ENCODE measurements at places on chromosomes 11 and 22.

DNA sequence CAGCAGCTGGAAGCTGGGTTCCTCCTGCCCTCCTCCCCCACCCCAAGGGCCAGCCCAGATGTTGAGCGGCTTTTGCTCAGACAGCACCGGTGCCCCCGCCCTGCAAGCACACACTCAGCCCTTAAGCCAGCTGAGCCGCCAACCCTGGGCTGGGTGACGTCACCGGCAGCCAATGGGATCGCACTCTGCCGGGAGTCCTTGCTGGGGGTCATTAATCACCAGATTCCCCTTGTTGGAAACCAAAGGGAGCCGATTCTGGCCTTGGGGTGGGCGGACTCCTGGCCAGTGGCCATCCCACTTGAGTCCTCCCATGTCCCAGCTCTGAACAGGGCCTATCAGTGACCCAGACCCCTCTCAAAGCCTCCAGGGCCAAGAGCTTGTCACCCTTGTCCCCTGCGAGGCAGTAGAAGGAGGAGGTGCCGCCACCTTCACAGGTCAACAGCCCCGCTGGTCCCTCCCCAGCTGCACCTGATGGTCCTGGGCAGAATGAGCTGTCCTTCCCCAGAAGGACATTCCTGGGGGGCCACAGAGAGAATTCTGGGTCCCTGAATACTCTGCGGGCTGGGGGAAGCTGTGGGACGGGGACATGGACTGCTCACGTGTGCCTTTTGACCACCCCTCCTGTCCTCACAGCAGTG is 7.4 kb downstream of the DUSP8 start:
- peak; percentile 66 for DNase-seq

GRCh38 chr11:120146413-120147093 is 8.6 kb upstream of the TRIM29 start:
- no peak for DNase-seq

- no peak for DNase-seq
These were observed 1.1 kb upstream of the GPR83 start for GRCh38 chr11:94402355-94402754.

GRCh38 chr11:70432065-70432464 is 33.7 kb downstream of the CTTN start:
- no peak for DNase-seq

DNA sequence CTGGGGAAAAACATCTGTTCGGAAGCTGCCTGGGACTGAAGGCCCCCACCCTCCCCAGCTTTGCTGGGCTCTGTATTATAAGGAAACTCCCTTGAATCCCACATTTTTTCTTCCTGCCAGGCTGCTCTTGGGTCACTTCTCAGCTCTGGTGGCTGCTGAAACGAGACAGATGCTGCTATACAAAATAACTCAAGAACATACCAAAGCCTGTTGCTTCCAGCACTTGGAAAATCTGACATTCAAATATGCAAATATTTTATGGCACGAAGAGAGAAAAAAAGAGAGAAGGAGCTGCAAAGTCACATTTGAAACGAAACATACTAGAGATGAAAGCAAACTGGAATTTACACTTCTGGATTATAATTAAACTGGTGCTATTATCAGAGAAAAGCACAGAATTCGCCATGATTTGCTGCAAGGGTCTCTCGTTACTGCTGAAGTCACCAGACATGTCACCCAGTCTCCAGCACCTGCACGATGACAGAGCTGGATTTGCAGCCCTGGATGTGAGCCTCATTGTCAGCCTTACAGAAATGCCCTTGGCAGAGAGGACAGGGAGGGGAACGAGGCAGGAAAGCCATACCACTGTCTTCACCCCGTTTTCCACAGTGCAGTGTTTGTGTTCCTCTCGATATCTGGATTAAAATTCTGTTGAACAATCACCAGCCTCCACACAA is 47.9 kb upstream of the IGSF9B start:
- DNase-seq, result no peak

- DNase-seq, result no peak
These were observed 251.4 kb downstream of the JRKL start for GRCh38 chr11:96641261-96641660.

DNA sequence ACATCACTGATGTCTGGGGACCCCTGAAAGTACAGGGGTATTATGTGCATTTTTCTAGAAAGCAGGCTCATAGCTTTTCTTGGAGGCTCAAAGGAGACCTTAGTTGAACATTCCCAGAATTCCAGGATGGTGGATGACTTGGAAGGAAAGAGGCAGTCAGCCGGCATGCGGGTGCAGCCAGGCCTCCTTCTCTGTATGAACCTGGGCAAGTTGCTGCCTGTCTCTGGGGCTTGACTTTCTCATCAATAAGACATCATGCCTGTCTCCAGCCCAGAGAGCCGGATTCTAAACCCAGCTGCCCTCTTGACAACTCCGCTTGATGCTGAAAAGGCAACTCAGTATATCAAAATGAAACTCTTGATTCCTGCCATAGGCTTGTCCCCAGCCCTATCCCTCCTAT is 12.6 kb downstream of the MS4A15 start:
- no peak for DNase-seq

- no peak for DNase-seq
These were observed 8.1 kb upstream of the TOP3B start for GRCh38 chr22:21990445-21991303.

DNA sequence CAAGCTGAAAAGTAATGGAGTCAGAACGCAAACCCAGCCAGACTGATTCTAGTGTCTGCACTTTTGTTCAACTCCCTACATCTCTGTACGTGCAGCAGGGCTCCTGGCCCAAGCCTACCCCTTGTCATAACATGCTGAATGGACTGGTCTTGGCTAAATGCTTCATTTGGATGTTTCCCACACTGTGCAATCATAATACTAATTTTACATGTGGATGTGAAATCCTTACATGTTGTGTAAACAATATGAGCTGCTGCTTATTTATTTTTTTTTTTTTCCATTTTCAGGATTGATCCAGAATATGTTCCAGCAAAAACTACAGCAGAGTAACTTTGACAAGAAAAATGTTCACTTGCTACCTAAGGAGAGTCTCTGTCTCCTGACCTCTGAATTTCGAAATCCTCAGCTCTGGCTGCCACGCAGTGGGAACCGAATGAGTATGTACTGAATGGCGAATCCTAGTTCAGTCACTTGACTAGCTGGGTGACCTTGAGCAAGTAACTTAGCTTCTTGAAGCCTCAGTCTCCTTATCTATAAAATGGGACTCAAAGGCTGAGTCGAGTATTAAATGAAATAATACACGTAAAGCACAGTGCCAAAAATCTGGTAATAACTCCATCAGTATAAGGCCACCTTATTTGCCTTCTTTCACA is 133.4 kb downstream of the EHF start:
- no peak for DNase-seq

GRCh38 chr22:20574920-20575353 is 67.5 kb downstream of the MED15 start:
- DNase-seq, result no peak

- no peak for DNase-seq
These were observed 533.0 kb downstream of the KCNA4 start for GRCh38 chr11:29483831-29484230.

DNA sequence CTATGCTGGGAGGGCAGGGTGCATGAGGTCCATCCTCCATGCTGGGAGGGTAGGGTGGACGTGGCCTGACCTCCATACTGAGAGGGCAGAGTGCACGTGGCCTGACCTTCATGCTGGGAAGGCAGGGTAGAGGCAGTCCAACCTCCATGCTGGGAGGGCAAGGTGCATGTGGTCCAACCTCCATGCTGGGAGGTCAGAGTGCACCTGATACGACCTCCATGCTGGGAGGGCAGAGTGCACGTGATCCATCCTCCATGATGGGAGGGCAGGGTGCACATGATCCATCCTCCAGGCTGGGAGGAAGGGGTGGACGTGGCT is 622.2 kb downstream of the BRD1 start:
- no peak for DNase-seq

- no peak for DNase-seq
These were observed 23.1 kb downstream of the IGLL1 start for GRCh38 chr22:23557036-23557435.

GRCh38 chr11:34203377-34203871 is 98.0 kb downstream of the NAT10 start:
- DNase-seq, result no peak

DNA sequence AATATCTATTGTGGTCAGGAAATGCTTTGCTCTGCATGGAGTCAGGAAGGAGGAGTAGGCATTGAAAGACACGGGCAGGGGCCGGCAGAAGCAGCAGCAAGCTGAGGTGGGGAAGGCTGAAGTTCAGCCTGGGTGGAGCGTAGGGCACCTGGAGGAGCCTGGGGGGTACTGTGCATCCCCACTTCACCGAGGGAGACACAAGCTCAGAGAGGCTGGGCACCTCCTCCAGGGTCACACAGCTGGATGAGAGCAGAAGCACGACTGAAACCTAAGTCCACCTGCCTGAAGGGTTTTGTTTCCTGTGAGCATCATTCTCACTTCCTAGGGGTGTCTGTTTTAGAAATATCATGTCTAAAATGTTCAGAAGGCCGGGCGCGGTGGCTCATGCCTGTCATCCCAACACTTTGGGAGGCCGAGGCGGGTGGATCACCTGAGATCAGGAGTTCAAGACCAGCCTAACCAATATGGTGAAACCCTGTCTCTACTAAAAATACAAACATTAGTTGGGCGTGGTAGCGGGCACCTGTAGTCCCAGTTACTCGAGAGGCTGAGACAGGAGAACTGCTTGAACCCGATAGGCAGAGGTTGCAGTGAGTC is 138.3 kb downstream of the MPPED1 start:
- no peak for DNase-seq

GRCh38 chr22:16601437-16602223 is 9.0 kb upstream of the CCT8L2 start:
- DNase-seq, result no peak

GRCh38 chr22:49406879-49407587 is 420.6 kb downstream of the BRD1 start:
- DNase-seq, result no peak

DNA sequence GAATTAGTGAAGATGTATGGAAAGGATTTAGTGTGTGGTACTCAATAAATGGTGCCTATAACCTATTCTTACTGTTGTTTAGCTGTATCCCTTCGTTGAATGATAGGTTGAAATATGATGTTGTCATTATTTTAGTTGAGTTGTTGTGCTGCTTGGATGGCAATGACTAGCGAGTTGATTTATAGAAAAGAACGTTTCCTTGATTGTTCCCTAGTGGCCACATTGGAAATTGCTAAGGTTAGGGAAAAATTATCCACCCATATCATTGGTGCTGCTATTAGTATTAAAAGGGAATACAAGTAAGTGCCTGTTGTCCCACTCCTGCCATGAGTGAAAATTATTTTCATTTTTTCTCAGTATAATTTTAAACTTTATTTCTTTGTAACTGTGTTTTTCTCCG is 14.5 kb downstream of the EMSY start:
- DNase-seq, result no peak

GRCh38 chr11:128058580-128059208 is 528.7 kb downstream of the ETS1 start:
- DNase-seq, result no peak

DNA sequence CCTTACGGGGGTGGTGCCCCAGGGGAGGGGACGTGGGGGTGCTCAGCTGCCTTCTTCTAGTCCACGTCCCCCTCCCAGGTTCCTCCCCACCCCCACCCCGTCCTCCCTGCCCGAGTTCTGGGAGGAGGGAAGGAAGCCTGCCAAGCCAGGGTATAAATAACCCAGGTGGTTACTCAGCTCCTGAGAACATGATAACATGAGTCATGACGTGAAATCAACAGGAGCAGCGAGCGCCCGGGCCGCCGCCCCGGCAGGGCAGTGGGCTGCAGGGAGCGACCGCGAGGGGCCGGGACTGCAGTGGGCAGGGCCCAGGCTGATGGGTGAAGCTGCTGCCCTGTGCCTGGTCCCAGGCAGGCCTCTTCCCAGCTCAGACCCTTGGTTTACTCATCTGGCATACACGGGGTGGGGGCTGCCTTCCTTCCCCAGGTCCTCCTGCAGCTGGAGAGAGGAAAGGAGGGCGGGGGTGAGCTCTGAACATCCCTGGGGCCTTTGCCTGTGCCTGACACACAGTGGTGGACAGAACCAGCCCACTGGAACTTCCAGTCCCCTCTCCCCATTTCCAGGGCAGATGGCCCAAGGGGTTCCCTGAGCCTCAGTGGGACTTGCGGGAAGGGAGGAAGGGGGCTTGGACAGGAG is 8.8 kb upstream of the PDGFB start:
- no peak for DNase-seq

DNA sequence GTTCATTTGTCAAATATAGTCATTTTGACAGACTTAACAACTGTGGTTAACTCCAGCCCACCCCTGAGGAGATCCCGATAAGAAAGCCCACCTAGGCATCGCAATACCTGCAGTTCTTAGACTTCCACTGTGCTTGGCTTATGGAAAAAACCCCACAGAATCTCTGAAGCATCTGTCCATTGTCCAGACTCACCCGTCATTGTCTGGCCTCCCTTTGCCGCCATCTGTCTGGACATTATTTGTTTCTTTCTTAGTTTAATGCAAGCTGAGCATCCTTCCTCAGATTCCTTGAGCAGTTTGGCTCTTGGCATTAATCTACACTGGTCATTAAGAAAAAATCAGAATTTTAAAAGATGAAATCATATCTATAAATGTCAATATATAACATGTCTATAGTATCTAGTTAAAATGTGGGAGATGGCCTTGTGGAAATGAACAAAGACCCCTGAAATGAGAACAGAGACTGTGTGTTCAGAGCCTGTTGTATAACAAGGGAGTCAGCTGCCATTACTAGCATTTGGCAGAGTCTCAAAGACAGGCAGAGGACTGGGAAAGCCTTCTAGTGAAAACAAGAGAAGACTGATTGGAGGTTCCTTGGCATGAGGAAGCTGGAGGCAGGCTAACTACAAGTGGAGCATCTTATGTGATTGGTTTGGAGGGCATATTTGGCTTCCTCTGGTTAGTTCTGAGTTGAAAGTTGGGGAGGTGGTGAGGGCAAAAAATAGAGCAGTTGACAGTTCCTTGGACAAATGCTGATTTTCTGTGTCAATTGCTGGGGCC is 80.4 kb downstream of the SPON1 start:
- DNase-seq, result no peak

DNA sequence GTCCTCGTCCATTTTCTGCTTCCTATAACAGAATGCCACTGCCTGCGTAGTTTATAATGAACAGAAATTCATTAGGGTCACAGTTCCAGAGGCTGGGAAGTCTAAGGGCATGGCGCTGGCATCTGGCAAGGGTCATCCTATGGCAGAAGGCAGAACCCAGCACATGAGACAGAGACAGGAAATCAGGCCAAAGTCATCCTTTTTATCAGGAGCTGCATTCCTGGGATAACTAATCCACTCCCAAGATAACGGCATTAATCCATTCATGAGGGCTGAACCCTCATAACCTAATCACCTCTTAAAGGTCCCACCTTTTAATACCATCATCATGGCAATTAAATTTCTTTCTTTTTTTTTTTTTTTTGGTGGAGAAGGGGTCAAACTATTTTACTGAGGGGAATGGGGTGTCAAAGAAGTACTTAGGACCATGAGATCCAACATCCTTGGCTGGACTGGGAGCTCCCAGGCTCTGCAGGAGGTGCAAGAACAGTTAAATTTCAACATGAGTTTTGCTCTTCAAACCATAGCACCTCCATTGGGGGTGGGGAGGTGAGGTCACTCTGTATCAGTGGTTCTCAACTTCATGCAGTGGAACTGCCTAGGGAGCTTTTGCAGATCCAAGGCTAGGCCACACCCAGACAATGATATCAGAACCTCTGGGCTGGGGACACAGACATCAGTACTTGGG is 4.4 kb downstream of the TMEM109 start:
- no peak for DNase-seq
